ENCODE measurements at places on chromosomes 6 and 20.

DNA sequence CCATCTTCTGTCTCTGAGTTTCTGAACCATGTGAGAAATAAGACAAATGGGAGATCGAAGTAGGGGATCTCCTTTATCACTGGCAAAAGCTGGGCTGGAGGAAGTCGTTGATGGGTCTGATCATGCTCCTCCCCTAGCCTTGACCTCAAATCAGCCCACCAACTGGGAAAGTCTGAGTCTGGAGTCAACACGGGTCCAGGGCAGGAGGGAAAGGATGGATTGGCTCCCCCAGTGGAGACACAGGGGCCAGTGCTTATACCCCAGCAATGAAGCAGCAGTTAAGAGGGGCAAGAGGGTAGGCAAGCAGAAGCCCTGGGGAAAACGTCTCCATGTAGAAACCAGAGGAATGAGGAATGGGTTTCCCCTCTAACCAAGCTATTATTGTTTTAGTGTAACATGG lies 152.6 kb downstream of the TBC1D7 start:
- no peak for DNase-seq

DNA sequence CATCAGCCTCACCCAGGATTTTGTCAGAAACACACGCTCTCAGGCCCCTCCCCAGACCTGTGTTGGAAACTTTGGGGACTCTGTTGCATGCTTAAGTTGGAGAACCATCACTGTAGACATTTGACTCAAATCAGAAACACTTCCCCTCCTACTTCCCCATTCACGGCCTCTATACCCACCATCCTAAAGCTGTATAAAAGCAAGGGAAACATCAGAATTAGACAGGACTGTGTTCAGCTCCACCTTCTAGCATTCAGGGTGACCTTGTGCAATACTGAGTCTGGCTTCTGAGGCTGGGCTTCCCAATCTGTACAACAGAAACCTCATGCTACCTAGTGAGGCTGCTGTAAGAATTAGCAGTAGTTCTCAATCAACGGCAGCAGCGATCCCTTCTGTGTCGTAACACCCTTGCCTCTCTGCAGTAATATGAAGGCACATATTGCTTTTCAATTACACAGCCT lies 252.3 kb downstream of the LY86 start:
- DNase-seq = no peak

- no peak for DNase-seq
These were observed 305.0 kb downstream of the SMOC2 start for GRCh38 chr6:168746013-168746412.

DNA sequence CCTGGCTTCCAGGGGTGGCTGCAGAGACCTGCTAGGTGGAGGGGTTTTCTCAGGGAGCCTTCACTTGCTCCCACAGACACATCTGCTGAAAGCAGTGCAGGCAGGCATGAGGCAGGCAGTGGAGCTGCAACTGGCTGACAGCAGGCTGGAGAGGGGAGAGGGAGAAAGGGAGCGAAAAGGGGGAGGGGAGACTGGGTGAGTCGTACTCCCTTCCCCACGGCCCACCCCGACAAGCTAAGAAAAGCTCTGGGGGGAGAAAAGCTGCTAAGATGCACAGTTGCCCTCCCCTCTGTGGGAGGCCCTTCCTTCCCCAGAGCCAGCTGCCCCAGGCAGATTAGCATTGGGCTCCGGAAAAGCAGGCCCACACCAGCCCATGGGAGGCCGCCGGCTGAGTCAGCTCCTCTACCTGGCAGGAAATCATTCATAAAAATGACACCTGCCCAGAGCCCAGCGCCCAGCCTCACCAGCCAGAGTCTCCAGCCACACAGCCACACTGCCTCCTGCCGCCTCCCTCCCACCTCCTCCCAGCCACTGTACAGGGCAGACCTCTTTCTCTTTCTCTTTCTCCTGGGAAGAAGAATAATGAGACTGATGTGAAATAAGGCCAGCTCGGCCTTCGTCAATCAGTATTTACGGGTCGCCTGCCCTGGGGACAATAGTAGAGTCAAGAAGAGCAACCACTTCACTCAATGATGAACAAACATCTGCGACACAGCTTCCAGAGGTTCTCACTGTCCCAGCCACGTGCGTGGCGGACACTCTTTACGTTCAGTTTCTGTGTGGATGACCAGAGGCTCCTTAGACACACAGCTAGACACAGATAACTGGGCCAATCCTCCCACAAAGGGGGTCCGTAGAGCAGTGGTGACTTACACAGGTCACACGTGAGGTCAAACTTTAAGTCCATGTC lies 7.7 kb upstream of the C20orf203 start:
- DNase-seq = peak; percentile 54

DNA sequence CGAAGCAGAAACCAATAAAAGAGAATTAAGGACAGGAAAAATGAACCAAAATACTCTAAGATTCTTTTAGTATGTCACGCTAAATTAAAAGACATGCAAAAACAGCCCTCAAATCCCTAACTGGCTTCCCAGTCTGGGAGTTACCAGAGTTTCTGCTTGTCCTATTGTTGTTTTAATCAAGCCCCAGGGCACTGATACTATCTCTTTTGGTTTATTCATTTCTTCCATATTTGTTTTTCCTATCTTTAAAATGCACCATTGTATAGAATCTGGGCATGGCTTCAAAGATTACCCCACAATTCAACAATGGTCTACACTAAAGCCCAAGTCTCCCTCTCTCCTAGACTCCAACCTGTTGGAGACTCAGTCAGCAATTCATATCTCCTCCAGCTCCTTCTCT lies 169.1 kb downstream of the MYLK4 start:
- no peak for DNase-seq
